ENCODE measurements at places on chromosomes 7 and 10.

DNA sequence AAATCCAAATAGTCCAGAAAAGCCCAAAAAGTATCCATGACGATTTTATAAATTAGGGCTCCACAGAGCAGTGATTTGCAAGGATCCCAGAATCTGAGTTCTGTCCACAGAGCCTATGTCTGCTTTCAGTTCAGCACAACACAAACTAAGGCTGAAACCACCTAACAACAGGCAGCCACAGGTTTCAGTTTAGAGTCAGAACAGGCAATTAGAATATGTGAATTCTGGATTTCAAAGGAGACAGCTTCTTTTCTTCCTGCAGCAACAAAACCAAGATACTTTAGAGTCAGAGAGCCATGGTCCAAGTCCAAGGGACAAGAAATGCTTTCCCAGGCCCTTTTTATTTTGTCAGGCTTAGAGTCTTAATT is 23.6 kb downstream of the IFIT3 start:
- H3K27ac ChIP-seq: peak overlapping the region; percentile 99
- no peaks in the 10 kb centered on the region for H3K36me3 ChIP-seq
- no peak overlapping the region for H3K4me3 ChIP-seq
- DNase-seq: no peak

DNA sequence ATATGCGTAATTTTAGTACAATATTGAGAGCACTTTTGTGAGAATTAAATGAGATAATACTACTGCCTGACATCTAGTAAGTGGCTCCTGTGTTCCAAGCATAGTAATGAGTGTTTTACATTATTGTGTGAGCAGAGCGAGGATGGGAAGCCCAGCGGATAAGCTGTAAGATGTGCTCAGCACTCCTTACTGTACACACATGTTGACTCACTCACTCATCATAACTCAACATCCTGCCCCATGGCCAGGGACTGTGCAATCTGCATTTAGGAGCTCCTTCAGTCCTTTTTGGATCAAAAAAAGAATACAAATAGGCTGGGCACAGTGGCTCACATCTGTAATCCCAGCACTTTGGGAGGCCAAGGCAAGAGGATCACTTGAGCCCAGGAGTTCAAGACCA is 72.9 kb upstream of the NEBL start:
- no peak overlapping the region for H3K4me3 ChIP-seq
- no peaks in the 10 kb centered on the region for H3K36me3 ChIP-seq

- H3K4me3 ChIP-seq: no peak overlapping the region
- H3K27me3 ChIP-seq: no peaks in the 10 kb centered on the region
- DNase-seq: peak; percentile 16
- H3K36me3 ChIP-seq: no peaks in the 10 kb centered on the region
Observed at GRCh38 chr10:78231939-78232338, 198.3 kb downstream of the RPS24 start.

- DNase-seq: no peak
- H3K27me3 ChIP-seq: no peaks in the 10 kb centered on the region
- no peaks in the 10 kb centered on the region for H3K36me3 ChIP-seq
- H3K27ac ChIP-seq: no peak overlapping the region
- H3K4me3 ChIP-seq: no peak overlapping the region
Observed at GRCh38 chr10:120221873-120222485, 235.0 kb upstream of the PLPP4 start.

DNA sequence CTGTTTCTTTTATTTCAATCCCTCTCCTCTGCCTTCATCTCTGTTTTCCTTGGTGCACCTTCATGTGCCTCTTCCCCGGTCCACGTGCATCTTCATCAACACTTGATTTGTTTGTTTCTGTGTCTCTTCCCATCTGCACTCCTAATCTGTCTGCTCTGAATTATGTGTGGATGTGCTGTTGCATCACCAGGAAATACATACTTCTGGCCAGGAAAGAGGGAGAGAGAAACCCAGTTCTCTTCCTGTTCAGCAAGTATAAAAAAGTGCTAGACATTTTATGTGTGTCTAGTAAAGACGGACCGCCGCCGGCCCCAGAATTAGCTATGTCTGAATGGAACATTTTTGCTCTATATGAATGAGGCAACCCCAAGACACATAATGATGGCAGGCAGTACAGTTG is 93.8 kb downstream of the CALD1 start:
- peaks cover 2% of the 10 kb centered on the region for H3K36me3 ChIP-seq
- H3K27me3 ChIP-seq: no peaks in the 10 kb centered on the region
- H3K4me3 ChIP-seq: no peak overlapping the region

- H3K27me3 ChIP-seq: no peaks in the 10 kb centered on the region
- H3K4me3 ChIP-seq: peak overlapping the region; percentile 84
- no peak overlapping the region for H3K27ac ChIP-seq
- H3K36me3 ChIP-seq: no peaks in the 10 kb centered on the region
- DNase-seq: peak; percentile 71
Observed at GRCh38 chr7:151087245-151088018, 1.2 kb downstream of the AGAP3 start.

DNA sequence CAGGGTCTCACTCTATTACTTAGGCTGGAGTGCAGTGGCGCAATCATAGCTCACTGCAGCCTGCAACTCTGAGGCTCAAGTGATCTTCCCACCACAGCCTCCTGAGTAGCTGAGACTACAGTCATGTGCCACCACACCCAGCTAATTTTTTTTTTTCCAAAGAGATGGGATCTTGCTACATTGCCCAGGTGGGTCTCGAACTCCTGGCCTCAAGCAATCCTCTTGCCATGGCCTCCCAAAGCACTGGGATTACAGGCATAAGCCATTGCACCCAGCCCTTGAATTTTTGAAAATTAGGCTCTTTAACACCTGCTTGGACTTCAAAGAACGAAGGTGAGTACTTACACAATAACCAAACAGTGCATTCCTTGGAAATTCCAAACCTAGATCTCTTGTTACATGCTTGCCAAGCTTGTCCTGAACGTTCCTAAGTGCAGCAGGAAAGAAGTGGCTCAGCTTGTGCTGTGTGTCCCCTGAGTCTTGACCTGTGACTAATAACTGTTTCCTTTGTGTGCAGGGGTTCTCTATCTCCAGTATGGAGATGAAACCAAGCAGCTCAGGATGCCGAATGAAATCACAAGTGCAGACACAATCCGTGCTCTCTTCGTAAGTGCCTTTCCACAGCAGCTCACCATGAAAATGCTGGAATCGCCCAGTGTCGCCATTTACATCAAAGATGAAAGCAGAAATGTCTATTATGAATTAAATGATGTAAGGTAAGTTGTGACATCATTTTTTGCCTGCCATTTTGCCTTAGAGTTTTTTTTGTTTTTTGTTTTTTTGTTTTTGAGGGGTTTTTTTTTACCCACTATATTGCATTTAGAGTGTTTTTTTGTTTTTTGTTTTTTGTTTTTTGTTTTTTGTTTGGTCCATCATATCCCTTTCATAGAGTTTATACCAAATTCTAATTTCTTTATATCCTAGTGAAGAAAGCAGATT is 223.8 kb downstream of the KIAA1217 start:
- H3K4me3 ChIP-seq: no peak overlapping the region
- H3K36me3 ChIP-seq: no peaks in the 10 kb centered on the region
- no peak for DNase-seq
- no peaks in the 10 kb centered on the region for H3K27me3 ChIP-seq
- H3K27ac ChIP-seq: no peak overlapping the region

GRCh38 chr7:139791316-139791715 is 13.5 kb upstream of the HIPK2 start:
- no peaks in the 10 kb centered on the region for H3K36me3 ChIP-seq
- DNase-seq: no peak
- H3K27me3 ChIP-seq: no peaks in the 10 kb centered on the region
